Stimulated activated CD8-positive, alpha-beta memory T cell treated with anti-CD3 and anti-CD28 coated beads, Interleukin-7, amount 100 ng/mL, for 24 hours (primary cell): ENCODE measurements at places on chromosomes 13 and 19.
A peak's percentile ranks its signal among the peaks of the same experiment; 100 is the strongest.

- DNase-seq = no peak
Observed at GRCh38 chr13:76939215-76939614, 9.1 kb upstream of the ACOD1 start.

GRCh38 chr19:6700586-6701316, 19.7 kb downstream of the C3 start:
- no peak for DNase-seq

- peak; percentile 80 for DNase-seq
Observed at GRCh38 chr19:41353466-41354342, at the start of gene TGFB1. Gene TGFB1 (minus strand): TSS chr19:41353922. CDS start chr19:41353044, 878 bp downstream.

DNA sequence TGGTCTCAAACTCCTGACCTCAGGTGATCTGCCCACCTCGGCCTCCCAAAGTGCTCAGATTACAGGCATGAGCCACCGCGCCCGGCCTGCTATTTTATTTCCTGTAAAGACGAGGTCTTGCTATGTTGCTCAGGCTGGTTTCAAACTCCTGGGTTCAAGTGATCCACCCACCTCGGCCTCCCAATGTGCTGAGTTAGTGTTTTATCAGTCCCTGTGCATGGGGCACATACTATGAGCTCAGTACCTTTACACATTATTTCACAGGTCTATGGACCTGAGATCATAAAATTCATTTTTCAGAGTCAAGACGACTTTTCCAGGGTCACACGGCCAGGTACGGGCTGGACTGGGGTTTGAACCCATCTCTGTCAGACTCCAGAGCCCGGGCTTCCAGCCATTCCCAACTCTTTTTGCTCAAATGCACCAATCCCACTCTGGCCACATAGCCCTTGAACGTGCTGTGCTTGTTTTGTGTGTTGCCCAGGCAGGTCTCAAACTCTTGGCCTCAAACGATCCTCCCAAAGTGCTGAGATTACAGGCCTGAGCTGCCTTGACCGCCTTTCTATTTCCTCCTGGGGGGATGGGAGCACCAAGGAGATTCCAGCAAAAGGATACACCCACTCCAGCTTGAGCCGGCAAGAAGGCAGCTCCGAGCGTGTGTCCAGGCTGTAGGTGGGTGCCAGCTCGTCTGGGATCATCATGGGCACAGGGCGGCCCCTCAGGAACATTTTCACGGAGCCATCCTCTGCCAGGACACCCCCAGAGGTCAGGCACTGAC, 1.1 kb downstream of the EML2 start:
- no peak for DNase-seq

DNA sequence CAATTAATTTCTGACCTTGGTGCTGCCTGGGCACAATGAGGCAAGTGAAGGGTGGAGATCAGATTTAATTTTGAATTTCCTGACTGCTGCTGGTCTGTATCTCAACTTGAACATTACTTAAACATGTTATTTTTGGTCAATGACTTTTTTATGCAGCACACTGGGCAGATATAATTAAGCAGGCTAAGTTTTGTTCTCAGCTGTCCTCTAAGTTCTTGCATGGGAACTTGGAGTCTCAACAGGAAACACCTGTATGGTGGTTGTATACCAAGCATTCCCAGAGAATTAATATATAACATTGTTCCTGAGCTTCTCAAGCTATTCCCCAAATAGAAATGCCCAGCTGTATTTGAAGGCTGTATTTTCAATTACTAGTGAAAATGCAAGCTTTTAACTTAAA, 113.5 kb upstream of the EDNRB start:
- no peak for DNase-seq

DNA sequence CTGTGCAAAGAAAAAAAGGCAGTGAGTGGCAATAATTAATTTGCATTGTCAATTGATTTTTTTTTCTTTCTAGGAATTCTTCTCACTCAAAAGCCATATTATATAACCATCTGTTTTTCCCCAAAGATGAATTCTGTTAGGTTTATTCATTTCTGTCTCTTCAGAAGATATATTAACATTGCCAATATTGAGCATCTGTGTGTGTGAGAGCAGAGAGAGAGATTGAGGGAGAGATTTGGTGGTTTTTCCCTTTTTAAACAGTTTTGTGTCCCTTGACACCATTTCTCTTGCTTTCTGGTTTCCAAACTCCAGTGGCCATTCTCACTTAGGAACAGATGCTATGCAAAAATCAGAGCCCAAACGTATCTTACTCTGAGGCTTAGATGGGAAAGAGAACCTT, 112.5 kb downstream of the LACC1 start:
- no peak for DNase-seq
